NCI-H2107 (cell line): ENCODE measurements at places on chromosomes 13 and 19.

DNA sequence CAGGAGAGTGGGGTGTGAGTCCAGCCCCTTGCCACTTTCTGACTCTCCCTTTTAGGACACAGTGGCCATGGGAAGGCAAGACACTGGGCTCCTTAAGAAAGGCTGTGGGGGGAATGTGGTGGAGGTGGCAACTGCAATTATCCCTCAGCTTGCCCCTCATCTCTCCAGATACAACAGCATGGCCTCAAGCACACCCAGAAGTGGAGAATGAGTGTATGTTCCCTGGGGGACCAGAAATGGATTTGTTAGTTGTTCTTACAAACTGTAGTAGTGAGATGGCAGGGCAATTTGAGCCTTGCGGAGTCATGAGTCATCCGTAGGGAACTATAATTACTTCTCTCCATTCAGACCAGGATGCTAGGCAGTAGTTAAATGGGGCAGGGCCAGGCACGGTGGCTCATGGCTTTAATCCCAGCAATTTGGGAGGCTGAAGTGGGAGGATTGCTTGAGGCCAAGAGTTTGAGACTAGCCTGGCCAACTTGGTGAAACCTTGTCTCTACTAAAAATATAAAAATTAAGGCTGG is 25.6 kb upstream of the CXCL17 start:
- DNase-seq, result peak; percentile 51

DNA sequence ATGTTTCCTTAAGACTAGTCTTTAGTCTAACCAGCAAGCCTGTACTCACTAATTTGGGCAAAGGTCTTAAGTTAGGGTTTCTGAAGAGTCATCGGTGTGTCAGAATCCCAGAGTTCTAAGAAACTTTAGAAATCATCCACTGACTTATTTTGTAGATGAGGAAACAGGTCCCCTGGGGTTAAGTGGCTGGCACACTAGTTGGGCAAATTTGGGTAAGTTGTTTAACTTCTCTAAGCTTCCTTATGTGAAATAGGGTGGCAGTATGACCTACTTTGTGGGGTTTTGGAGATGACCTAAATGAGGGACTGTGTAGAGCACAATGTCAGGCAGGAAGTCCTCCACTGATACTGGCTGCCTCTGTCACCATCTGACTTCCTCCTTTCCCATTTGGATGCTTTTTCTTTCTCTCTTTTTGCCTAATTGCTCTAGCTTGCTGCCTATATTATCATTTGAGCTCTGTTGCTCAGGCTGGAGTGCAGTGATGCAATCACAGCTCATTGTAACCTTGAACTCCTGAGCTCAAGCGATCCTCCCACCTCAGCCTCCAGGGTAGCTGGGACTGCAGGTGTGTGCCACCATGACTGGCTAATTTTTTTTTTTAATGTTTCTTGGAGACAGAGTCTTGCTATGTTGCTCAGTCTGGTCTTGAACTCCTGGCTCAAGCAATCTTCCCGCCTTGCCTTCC is 2.3 kb downstream of the ADGRE3 start:
- no peak for DNase-seq

- no peak for DNase-seq
Observed at GRCh38 chr19:39264306-39265290, 3.6 kb upstream of the IFNL2 start.

GRCh38 chr13:40394304-40394985 is 272.0 kb downstream of the FOXO1 start:
- DNase-seq, result no peak

DNA sequence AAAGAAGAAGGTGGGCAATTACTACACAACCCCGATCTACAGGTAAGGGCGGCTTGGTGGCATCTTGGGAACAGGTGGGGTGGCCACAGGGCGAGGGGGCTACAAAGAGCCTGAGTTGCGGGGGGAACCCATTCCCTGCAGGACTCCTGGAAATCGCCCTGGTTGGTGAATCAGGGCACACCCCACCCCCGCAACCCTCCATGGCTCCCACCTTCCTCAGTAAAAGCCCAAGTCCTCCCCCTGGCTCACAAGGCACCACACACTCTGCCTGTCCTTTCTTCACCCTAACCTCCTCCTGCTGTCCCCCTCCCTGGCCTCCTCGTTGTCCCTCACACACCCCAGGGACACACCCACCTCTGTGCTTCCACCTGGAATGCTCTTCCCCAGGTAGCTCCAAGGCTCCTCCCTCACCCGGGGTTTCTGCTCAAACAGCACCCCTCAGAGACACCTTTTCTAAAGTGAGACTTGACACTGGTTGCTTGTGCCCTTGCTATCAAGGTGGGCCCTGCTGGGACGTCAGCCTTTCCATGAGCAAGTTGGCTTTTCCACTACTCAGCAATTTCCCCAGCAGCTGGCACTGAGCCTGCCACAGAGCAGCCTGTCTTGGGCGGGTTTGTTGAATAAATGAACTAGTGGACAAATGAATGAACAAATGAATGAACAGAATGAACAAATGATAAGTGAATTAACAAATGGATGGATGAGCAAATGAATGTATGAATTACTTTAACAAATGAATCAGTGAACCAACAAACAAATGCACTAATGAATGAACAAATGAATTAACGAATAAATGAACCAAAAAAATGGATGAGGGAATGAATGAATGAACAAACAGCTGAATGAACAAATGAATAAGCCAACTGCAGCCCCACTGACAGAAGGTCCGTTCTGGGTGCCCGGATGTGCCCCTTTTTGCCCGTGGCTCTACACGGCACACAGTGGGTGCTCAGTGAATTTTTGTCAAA is 6.2 kb upstream of the MRI1 start:
- no peak for DNase-seq

DNA sequence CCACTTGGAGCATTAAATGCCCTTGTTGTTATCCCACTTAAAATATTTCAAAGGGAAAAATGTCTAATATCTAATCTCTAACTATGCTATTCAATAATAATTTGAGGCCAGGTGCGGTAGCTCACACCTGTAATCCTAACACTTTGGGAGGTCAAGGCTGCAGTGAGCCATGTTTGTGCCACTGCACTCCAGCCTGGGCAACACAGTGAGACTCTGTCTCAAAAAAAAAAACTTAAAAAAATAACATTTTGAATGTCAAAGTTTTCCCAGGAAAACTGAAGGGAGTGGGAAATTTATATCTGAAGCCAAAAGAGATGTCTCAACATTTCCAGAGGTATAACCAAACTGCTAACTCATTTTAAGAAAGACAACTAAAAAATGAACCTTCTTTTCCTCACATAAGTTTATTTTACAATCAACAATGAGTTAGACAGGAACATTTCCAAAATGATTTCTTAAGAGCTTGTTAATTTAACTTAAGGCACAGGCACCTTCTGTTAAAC is 47.9 kb downstream of the CAB39L start:
- DNase-seq, result no peak

- no peak for DNase-seq
Observed at GRCh38 chr13:30394751-30395191, 27.5 kb upstream of the UBE2L5 start.

DNA sequence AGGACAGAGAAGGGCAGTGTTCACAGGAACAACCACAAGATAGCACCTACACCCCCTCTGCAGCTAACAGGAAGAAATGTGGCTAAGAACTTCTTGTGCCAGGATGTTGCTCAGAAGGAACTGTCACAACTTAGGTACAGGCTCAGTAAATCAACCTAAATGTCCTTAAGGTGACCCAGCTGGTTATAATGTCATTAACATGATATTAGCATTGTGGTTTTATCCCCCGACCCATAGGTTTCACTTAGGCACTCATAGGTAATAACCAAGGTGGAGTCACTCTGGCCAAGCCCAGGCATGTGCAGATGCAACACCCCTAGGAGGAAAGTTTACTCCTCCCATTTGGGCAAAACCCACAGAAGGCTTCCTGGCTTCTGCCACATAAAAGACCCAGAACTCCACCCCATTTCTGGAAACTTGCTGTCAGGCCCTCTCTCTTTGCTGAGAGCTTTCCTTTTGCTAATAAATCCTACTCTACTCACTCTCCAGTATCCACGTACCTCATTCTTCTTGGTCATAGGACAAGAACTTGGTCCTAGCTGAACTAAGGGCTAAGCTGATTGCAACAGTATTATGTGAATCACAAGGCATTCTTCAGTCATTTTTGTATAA is 951.3 kb downstream of the SLITRK5 start:
- DNase-seq, result no peak

DNA sequence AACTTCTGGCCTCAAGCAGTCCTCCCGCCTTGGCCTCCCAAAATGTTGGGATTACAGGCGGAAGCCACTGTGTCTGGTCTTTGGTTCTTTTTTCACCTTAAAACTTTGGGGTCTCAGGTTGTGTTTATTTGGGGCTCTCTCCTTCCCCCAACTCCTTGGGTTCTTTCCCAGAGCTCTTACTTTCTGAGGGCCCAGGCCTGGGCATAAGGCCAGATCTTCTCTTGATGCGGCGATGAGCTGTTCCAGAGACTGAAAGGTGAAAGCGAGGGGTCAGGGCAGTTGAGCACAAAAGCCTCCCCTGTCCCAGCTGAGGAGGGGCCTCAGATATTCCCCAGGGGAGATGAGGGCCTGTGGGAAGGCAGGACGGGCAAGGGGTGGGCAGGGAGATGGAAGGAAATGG is 7.1 kb downstream of the POLR1G start:
- no peak for DNase-seq

GRCh38 chr13:23467048-23467931 is 33.8 kb upstream of the SACS start:
- no peak for DNase-seq

GRCh38 chr13:110407021-110407420 is 99.9 kb downstream of the COL4A2 start:
- no peak for DNase-seq
